ENCODE measurements at places on chromosomes 4 and X.

- no peak for DNase-seq
Observed at GRCh38 chrX:118348186-118348810, 2.4 kb downstream of the WDR44 start.

DNA sequence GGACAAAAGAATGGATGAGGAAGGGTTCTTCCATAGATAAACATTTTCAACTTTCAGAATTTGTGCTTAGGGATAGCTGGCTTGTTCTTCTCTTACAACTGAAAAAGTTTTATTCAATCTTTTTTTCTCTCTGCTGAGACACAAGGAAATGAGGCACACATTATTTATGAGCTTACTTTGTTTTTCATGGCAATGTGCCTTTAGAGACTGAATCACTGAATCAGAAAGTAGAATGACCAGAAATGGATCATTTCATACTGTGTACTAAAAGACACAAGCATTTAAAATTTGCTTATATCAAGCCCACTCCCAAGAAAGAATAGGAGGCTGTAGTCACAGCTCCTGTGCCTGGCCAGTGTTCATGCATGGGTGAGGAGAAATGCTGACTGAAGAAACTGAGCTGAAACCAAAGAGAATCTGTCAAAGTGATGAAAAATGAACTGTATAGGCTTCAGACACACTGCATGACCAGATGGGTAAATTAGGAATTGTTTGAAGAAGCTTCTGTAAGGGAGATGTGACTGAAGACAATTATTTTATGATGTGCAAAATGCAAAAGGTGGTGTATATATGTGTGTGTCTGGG is 413.8 kb downstream of the RAPGEF2 start:
- no peak for DNase-seq

- DNase-seq: no peak
Observed at GRCh38 chr4:3339577-3339976, 46.8 kb downstream of the RGS12 start.

GRCh38 chrX:23737413-23737812 is 5.7 kb downstream of the ACOT9 start:
- DNase-seq: no peak

- no peak for DNase-seq
Observed at GRCh38 chrX:153495903-153496589, 1.3 kb downstream of the BGN start.

DNA sequence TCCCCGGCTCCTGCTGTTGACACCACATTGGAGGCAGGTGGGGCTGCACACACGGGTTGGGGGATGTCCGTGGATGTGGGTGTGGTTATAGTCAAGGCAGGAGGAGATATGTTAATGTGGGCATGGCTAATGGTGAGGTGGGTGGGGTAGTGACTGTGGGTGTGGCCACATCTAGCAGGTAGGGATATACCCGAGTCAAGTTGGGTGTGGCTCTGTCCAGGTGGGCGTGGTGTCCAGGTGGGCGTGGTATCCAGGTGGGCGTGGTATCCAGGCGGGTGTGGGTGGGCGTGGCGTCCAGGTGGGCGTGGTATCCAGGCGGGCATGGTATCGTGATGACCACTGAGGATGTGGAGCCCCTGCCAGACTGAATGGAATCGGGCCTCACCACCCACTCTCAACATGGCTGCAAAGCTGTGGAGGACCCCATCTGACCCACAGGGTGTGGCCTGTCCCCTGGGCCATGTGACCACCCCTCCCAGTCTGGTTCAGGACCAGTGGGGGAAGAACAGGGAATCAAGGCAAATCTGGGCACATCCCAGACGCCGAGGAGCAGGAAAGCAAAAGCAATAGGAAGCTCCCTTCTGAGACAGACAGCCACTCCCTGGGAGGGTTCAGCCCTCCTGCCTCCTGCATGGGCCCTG is 21.0 kb downstream of the MAN2B2 start:
- no peak for DNase-seq

DNA sequence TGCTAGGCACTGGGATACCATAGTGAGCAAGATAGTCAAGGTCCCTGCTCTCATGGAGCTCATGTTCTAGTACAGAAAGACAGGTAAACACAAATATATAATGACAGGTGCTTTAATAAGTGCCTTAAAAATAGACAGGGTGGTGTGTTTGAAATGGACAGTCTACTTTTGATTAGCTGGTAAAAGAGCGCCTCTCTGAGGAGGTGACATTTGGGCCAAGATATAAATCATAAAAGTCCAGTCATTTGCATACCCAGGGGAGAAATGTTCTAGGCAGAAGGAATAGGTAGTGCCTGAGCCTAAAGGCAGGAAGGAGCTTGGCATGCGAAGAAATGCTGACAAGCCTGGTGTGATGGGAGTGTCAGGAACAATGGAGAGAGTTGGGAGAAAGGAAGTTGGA is 83.6 kb downstream of the DNAAF6 start:
- DNase-seq: no peak

DNA sequence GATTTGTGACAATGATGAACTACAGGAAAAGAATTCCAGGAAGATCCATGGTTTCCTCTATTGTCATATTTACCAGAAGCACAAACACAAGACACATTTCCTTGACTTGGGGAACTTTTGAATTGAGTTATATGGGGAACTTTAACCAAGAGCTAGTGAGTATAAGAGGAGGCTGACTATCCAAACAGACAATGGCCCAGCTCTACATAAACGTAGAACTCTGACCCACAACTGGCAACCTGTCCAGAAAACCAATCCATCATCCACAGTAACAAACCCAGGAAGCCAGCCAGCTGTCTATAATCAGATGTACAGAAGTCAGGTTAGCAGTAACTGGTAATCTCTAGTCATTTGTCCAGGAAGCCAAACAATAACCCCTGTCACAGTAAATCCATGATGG is 167.0 kb upstream of the CPEB2 start:
- DNase-seq: no peak

DNA sequence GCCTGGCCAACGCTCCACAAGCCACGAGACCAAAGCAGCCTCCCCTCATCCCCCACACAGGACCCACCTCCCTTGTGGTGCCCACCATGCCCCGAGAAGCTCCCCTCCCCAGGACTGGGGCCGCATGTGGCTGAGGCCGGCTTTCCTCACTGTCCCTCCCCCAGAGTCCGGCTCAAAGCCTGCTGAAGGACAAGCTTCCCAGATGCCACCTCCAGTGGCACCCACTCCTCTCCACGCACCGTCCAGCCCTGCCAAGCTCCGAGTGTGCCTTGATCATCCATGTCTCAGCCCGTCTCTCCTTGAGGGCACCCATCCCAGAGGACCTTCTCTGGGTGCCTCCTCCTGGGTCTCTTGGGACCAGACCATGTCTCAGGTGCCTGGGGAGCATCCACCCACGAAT is 58.8 kb upstream of the MXD4 start:
- DNase-seq: no peak

GRCh38 chrX:50913520-50913919 is 3.0 kb downstream of the BMP15 start:
- DNase-seq: no peak

DNA sequence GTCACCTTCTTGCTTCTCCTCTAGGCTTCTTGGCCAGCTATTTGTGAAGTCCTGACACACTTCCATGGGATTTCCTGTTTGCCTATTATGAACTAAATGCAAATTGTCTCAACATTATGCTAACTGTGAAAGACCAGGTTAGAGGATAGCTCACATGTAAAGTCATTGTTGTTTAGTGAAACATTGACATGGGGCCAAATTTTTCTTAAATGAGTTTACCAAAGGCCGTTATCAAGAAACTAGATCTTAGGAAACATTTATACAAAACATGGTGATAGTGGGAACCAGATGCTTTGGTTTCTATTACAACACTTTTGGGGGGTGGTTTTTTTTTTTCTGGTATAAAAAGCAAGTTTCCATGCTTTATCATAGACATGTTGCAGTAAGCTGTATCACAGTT is 466.8 kb upstream of the FAM241A start:
- no peak for DNase-seq

- DNase-seq: no peak
Observed at GRCh38 chr4:52106660-52107059, 55.6 kb downstream of the SPATA18 start.

GRCh38 chr4:165190591-165191347 is 16.6 kb upstream of the KLHL2 start:
- no peak for DNase-seq

DNA sequence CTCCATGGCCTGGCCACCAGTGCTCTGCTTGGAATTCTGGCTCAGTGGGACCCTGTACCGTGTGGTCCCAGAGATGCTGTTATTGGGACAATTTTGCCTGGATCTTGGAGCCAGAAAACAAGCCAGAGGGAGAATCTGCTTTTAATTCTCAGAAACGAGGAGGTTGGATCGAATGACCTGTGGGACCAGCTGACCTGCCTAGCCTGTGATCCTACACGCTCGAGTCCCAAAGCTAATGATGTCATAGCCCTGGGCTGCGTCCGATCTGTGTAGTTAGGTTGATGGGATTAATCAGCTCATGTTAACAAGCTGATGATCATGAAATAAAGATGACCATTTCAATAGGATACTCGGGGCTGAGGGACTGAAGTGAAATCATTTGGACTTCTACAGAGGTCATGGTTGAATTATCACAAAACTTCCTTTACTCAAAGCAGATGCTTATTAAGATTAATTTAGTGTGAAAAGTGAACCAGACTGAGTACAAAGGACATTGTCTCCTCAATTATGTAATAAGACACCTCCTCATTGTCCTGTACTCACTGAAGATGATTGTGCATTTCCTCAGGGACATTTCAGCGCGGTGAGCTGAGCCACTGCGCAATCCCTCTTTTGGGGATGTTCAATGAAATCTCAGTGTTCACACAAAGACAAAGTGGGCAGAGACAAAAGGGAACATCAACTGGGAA is 51.9 kb upstream of the STX18 start:
- no peak for DNase-seq

All from NCI-H774 (cell line).